ENCODE measurements at places on chromosomes 1 and 21.
A peak's percentile ranks its signal among the peaks of the same experiment; 100 is the strongest.

- no peak for DNase-seq
Observed at GRCh38 chr1:248816042-248816851, 9.5 kb downstream of the SH3BP5L start.

- no peak for DNase-seq
Observed at GRCh38 chr1:227844320-227845146, 29.1 kb downstream of the PRSS38 start.

GRCh38 chr1:242245255-242245654, 246.4 kb upstream of the MAP1LC3C start:
- DNase-seq: no peak

DNA sequence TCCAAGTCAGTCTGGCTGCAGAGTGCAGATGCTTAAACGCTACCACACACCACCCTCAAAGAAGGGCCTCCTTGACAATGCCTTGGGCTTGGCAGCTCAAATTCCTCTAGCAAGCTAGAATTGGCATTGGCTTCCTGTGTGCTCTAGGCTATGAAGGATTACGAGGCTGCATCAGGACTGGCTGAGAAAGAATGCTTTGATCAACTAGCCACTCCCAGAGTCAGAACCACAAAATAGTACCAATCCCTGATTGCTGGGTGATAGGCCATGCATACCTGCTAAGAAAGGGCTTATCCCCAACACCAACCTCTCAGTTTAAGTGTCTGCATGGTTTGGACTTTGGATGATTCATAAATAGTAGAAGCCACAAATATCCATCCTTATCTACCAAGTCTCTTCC, 504.9 kb downstream of the OMA1 start:
- DNase-seq: no peak

GRCh38 chr1:86833461-86834215, 80.3 kb downstream of the SELENOF start:
- DNase-seq: peak; percentile 13

- no peak for DNase-seq
Observed at GRCh38 chr1:44784094-44785028, 3.6 kb downstream of the BEST4 start.

- DNase-seq: no peak
Observed at GRCh38 chr1:221274373-221274772, 395.1 kb downstream of the HLX start.

- DNase-seq: no peak
Observed at GRCh38 chr21:19781881-19782652, 1216.1 kb upstream of the NCAM2 start.

DNA sequence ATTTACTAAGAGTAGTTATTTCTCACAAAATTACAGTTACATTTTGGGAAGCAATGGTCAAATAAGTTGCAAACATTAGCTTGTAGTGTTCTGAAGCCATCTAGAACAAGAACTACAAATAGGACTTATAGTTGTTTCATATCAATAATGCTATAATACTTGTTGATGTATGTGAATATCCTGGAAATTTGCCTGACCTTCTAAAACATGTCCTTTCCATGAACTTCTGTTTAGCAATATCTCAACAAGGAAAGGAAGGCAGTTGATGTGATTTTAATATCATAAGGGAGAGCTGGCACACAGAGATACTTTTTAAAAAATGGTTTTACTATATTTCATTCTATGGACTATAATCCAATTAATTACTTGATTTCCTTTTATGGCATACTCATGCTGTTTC, 47.1 kb upstream of the SAMSN1 start:
- no peak for DNase-seq

GRCh38 chr1:160606611-160607010, 27.3 kb upstream of the CD84 start:
- DNase-seq: no peak

- DNase-seq: no peak
Observed at GRCh38 chr1:54846301-54846700, 40.7 kb downstream of the DHCR24 start.

DNA sequence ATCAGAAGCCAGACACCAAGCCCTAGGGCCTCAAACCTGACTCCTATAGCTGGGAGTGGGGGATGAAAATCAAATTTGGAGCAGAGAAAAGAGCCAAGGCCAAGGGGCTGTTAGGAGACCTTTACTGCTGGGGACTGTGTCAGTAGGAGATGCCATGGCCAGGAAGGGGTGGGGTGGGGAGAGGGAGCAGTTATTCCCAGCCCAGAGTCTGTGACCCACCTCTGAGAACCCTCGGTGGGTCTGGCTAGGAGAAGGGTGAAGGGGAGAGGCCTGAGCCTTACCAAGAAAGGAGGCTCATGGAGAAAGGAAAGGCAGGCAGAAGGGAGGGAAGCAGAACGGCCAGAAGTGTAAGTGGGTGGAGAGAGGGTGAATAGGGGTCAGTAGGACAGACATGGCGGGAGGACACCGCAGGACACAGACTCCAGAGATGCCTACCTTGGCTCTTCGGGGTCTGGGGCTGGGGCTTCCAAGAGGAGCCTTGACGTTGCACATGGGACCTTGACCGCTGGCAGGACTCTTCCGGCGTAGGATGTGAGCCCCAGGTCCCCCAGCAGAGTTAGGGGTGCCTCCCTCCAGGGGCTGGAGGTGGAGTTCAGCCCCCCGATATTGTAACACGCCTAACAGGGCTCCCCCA, 1.2 kb downstream of the ADAMTS4 start:
- DNase-seq: no peak

DNA sequence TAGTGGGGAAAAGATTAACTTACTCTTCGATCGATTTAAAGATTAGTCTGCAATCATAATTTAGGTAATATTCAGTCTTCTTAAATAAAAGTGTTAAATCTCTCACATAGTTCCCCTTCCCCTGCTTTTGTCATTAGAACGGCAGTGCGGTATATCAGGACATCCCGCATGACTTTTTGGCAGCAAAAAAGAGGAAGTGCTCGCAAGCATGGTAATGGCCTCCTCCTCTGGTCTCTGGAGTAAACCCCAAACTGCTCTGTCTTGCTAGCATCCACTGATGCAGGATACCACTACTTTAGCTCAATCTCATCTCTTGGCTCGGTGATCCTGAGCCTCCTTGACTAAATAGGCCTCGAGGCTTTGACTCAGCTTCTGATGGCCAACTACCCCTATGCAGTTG, 78.7 kb upstream of the VAV3 start:
- no peak for DNase-seq

GRCh38 chr21:43745772-43746517, 27.0 kb downstream of the PDXK start:
- no peak for DNase-seq

GRCh38 chr1:229148743-229149142, 122.2 kb upstream of the RAB4A start:
- DNase-seq: no peak

DNA sequence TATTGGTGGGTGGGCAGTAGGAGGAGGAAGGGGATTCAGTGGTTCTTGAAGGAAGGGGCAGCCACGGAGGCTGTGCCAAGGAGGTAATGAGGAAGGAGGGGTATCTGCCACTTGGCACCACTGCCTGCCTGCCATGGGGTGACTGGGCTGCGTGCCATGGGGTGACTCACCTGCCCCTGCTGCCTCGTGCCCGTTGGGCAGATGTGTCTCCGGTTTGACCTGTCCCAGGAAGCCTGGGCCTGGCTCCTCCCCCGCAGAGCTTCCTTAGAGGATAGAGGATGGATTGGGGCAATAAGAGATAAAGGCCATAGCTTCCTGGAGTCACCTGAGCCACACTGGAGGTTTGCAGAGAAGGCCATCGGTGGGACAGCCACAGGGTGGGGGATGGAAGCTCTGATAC, 1.7 kb downstream of the PADI3 start:
- DNase-seq: no peak

GRCh38 chr1:167666416-167666815, 36.4 kb downstream of the RCSD1 start:
- no peak for DNase-seq

DNA sequence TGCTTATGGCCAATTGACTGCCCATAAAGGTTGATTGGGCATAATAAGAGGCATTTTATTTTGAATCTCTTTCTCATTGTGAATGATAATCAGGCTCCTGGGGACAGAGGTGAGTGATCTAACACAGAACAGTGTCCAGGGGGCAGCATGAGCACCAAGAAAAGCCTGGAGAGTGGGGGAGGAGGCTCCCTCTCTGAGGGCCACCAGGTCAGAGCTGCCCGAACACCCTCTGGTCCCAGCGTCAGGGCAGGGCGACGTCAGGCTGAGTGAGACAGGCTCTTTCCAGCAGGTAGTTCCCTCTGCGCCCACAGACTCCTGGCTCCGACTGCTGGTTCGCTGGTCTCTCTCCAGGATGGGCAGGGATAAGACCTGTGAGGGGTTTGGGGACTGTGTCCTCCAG, 250.2 kb upstream of the C1orf174 start:
- DNase-seq: no peak

DNA sequence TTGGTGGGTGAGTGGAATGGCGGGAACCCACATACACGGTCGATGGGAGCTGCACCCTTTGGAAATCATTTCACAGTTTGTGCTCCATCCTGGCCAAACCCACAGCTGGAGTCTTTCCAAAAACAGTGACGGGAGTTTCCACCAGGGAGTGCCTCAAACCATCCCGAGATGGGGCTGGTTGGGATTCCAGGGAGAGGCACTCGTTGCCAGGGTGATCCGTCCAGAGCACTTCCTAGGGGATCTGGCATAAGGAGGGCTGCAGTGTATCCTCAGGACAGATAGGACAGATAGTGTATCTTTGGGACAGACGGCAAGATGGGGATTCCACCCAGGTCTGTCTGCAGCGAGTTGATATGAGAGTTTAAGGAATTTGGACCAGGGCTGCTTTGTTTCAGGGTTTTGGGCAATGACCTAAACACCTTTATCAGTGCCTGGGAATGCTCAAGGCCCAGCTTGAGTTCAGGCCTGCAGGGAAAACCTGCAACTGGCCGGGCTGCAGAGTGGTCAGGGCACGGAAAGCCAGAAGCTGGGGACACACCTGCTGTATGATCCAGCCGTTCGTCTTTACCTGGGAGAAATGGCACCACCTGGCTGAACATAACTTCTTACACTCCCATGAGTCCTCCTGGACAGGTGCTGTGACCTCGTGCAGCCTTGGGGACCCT, 3.4 kb upstream of the POFUT2 start:
- DNase-seq: no peak

DNA sequence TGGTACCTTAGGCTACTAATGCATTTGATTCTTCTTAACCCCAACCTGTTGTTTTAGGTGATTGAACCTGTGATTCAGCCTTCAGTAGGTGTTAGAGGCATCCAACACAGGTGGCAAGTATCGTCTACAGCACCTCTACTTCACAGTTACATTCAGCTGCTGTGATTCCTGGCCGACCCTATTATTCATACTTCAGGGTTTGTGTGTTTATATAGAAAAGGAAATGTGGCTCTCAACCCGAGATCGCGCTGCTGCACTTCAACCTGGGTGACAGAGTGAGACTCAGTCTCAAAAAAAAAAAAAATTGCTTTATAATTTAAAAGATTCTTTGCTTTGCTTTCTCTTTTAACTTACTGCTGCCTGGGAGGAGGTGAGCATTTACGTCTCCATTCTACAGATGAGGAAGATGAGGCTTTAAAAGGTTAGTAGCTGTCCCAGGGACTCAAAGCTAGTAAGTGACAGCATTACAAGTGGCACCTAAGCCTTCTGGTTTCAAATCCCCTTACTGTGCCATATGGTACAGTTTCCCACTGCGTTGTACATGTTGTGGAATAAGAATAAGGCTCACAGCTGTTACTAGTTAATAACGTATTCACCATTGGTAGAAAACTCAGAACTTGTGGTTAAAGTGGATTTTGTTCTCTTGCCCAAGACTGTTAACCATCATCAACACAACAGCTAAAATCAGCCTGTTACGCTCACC, 9.9 kb upstream of the GPR25 start:
- DNase-seq: no peak

DNA sequence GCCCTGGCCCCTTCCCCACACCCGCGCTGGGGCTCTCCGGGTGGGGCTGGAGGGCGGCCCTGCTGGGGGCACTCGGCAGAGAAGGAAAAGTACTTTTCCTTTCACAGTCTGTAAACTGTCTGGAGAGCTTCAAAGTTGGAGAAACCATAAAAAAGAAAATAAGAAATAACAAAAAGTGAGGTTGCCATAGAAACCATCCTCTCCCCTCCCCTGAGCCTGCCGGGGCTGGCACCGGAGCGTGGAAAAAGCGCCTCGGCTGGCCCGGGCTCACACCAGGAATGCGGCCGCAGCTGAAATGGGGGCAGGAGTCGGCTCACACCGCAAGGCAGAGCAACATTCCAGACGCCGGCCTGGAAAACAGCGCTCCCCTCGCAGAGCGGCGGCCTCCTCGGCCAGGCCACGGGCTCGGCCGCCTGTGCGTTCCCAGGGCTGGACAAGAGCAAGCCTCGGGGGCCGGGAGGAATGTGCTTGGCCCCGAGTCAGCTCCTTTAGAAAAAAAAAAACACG, 69.2 kb downstream of the MORN1 start:
- DNase-seq: no peak

- DNase-seq: no peak
Observed at GRCh38 chr1:207389728-207390464, 64.2 kb upstream of the CR2 start.

GRCh38 chr21:29145354-29145782, 14.9 kb downstream of the MAP3K7CL start:
- DNase-seq: no peak

GRCh38 chr1:9143250-9143649, 14.3 kb upstream of the GPR157 start:
- DNase-seq: no peak

- DNase-seq: no peak
Observed at GRCh38 chr1:169495046-169495775, 9.5 kb upstream of the SLC19A2 start.

- no peak for DNase-seq
Observed at GRCh38 chr1:183279835-183280234, 93.8 kb downstream of the LAMC2 start.

DNA sequence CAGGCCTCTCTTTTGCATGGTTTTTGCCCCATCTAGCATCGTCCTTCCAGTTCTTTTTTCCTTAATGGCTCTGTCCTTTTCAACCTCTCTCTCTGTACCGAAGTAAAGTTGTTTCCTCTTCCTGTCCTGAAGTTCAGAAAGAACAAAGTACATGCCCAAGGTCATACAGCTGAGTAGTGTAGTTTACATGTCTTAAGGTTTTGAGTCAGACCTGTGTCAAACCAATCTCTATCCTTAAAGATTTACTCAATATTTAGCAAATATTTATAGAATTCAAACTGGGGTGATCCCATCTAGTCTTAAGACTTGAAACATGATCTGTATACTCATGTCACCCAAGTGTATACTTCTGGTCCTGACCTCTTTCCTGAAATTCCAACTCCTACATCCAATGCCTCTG, 118.7 kb upstream of the SGIP1 start:
- no peak for DNase-seq

DNA sequence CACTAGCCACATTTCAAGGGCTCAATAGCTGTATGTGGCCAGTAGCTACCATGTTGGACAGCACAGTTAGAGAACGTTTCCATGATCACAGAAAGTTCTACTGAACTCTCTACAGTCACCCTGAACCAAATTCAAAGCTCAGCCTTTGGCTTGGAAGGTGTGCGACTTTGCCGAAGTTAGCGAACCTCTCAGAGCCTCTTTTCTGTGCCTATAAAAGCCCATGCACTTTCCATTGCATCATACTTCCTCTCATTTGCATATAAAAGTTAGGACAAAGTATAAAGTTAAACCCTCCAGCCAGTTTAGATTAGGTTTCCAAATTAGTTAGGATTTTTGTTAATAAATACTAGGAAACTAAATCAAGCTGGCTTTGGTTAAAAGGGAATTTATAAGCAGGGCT, 4.7 kb upstream of the SLC1A7 start:
- DNase-seq: no peak
